A549 treated with CpdA at 1 μM for 4 hours (cell line): ENCODE measurements at places on chromosomes 1 and 21. TPM values are rescaled to one million over a fixed set of nuclear protein-coding genes. Genes with fewer than 3 reads are reported as not detected.

Gene DLGAP3
- total RNA-seq = 0.09 to 0.34 TPM (median 0.27 TPM) in 5 replicates

Gene SH2D2A
- 3.6 to 5.2 TPM (median 4.1 TPM) in 5 replicates for total RNA-seq

Gene RAP1A
- 25.4 to 32.3 TPM (median 27.5 TPM) in 5 replicates for total RNA-seq

Gene IGSF9
- total RNA-seq = 0.22 to 0.39 TPM (median 0.27 TPM) in 5 replicates

Gene GSTM3
- 21.7 to 28.1 TPM (median 24.7 TPM) in 5 replicates for total RNA-seq

Gene SERPINC1
- 0.13 to 0.15 TPM (median 0.14 TPM) in 3 of 5 replicates, not detected in the others for total RNA-seq

Gene FAM110D
- 0.01 to 0.06 TPM in 2 of 5 replicates, not detected in the others for total RNA-seq

Gene ARHGEF11
- total RNA-seq = 19.4 to 21.7 TPM (median 20.6 TPM) in 5 replicates

Gene SPTA1
- total RNA-seq = not detected in 5 replicates

Gene MTHFR
- total RNA-seq = 3.8 to 4.9 TPM (median 4.5 TPM) in 5 replicates

Gene ESPN
- total RNA-seq = 0.21 to 1.6 TPM (median 0.46 TPM) in 4 of 5 replicates, not detected in the other

Gene GPR3
- 1.6 to 2.3 TPM (median 1.8 TPM) in 5 replicates for total RNA-seq

Gene AGO4
- total RNA-seq = 3.1 to 4.5 TPM (median 4.2 TPM) in 5 replicates

Gene CSF1
- total RNA-seq = 18.1 to 27.0 TPM (median 25.7 TPM) in 5 replicates

Gene CCDC17
- 0.21 to 0.37 TPM (median 0.29 TPM) in 5 replicates for total RNA-seq

Gene EFNA4
- total RNA-seq = 7.0 to 10.0 TPM (median 8.4 TPM) in 5 replicates

Gene PTGER3
- 0.01 TPM in 1 of 5 replicates, not detected in the others for total RNA-seq

Gene RIIAD1
- 0.43 TPM in 1 of 5 replicates, not detected in the others for total RNA-seq

Gene CELSR2
- total RNA-seq = 3.8 to 6.4 TPM (median 5.5 TPM) in 5 replicates

Gene TCHHL1
- total RNA-seq = not detected in 5 replicates

Gene ZP4
- 0.07 TPM in 1 of 5 replicates, not detected in the others for total RNA-seq

Gene FAF1
- 38.0 to 45.1 TPM (median 42.0 TPM) in 5 replicates for total RNA-seq

Gene PRXL2B
- 15.9 to 22.1 TPM (median 19.3 TPM) in 5 replicates for total RNA-seq

Gene PIK3R3
- total RNA-seq = 0.72 to 1.1 TPM (median 0.96 TPM) in 5 replicates

Gene TSNAX
- total RNA-seq = 31.1 to 57.5 TPM (median 39.2 TPM) in 5 replicates

Gene DMBX1
- total RNA-seq = 0.61 to 1.5 TPM (median 0.82 TPM) in 5 replicates

Gene HTR6
- total RNA-seq = 0.10 to 0.15 TPM (median 0.14 TPM) in 3 of 5 replicates, not detected in the others

Gene RASSF5
- 1.1 to 1.4 TPM (median 1.3 TPM) in 5 replicates for total RNA-seq

Gene CDA
- 32.1 to 47.4 TPM (median 36.1 TPM) in 5 replicates for total RNA-seq

Gene RGS13
- total RNA-seq = not detected in 5 replicates

Gene GPR161
- 8.5 to 16.3 TPM (median 13.7 TPM) in 5 replicates for total RNA-seq

Gene VASH2
- 2.8 to 6.1 TPM (median 3.9 TPM) in 5 replicates for total RNA-seq

Gene CFHR5
- total RNA-seq = not detected in 5 replicates

Gene SPATA6
- total RNA-seq = 1.2 to 2.4 TPM (median 1.9 TPM) in 5 replicates

Gene GSTM5
- not detected in 5 replicates for total RNA-seq

Gene PLPP3
- total RNA-seq = 26.6 to 34.8 TPM (median 30.1 TPM) in 5 replicates

Gene TTLL10
- not detected in 5 replicates for total RNA-seq

Gene FNDC5
- 0.47 to 0.71 TPM (median 0.54 TPM) in 5 replicates for total RNA-seq

Gene KRTAP15-1
- total RNA-seq = not detected in 5 replicates

Gene PAQR6
- 2.9 to 5.1 TPM (median 3.0 TPM) in 5 replicates for total RNA-seq

Gene PCAT6
- total RNA-seq = 2.5 to 3.9 TPM (median 3.6 TPM) in 5 replicates

Gene LRRN2
- 13.7 to 20.6 TPM (median 15.7 TPM) in 5 replicates for total RNA-seq

Gene CCDC28B
- 1.9 to 2.6 TPM (median 2.2 TPM) in 5 replicates for total RNA-seq

Gene UBXN11
- 13.0 to 16.9 TPM (median 16.7 TPM) in 5 replicates for total RNA-seq

Gene AMY1A
- not detected in 5 replicates for total RNA-seq

Gene C1orf210
- not detected in 5 replicates for total RNA-seq

Gene REG4
- not detected in 5 replicates for total RNA-seq
